ENCODE measurements at places on chromosomes 5 and 9. TPM values are rescaled to one million over a fixed set of nuclear protein-coding genes. Genes with fewer than 3 reads are reported as not detected.

The TAS2R1 gene
- not detected for total RNA-seq

The DIAPH1 gene
- 156 TPM for total RNA-seq

The OSMR gene
- total RNA-seq = 118 TPM

The HACD4 gene
- total RNA-seq = 2.9 TPM

The F2RL1 gene
- 51.9 TPM for total RNA-seq

The AQP7 gene
- 11.9 TPM for total RNA-seq

The FUT7 gene
- total RNA-seq = 0.60 TPM

The PLAC8L1 gene
- not detected for total RNA-seq

The SRA1 gene
- total RNA-seq = 31.3 TPM

The IRX4 gene
- not detected for total RNA-seq

The AMBP gene
- total RNA-seq = 5.3 TPM

The NR4A3 gene
- 9.1 TPM for total RNA-seq

The BTNL9 gene
- total RNA-seq = 11.9 TPM

The PTGR1 gene
- 75.1 TPM for total RNA-seq

The WDR70 gene
- total RNA-seq = 32.3 TPM

The PHPT1 gene
- 108 TPM for total RNA-seq

The TLX3 gene
- not detected for total RNA-seq

The ZDHHC11 gene
- total RNA-seq = 10.1 TPM

The S100Z gene
- 1.2 TPM for total RNA-seq

The PCDHB8 gene
- 3.7 TPM for total RNA-seq

The EPB41L4B gene
- 6.5 TPM for total RNA-seq

The SCGB3A1 gene
- 1.1 TPM for total RNA-seq

The EGFLAM gene
- total RNA-seq = 5.1 TPM

The CAMK2A gene
- total RNA-seq = 0.28 TPM

The MYOZ3 gene
- 0.66 TPM for total RNA-seq

The PRDM9 gene
- not detected for total RNA-seq

Measured in kidney (tissue), 22 donors.